AG04450 (cell line): ENCODE measurements at places on chromosomes 2 and 18.

DNA sequence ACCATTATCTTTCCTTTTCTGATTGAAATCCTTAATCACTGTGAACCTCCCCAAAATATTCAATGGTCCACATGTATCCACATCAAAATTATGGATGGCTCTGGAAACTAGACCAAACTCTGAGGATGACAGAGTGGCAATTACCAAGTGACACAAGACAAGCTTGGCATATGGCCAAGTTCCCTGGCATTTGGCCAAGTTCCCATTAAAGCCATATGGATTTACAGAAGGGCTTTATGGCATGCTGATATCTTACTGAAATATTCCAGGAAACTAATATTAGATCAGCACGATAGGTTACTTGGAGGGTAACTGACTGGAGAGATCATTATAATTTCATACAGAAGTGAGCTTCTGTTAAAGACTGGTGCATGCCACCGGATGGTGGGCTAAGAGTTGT is 21.9 kb upstream of the CERS6 start:
- DNase-seq: no peak

DNA sequence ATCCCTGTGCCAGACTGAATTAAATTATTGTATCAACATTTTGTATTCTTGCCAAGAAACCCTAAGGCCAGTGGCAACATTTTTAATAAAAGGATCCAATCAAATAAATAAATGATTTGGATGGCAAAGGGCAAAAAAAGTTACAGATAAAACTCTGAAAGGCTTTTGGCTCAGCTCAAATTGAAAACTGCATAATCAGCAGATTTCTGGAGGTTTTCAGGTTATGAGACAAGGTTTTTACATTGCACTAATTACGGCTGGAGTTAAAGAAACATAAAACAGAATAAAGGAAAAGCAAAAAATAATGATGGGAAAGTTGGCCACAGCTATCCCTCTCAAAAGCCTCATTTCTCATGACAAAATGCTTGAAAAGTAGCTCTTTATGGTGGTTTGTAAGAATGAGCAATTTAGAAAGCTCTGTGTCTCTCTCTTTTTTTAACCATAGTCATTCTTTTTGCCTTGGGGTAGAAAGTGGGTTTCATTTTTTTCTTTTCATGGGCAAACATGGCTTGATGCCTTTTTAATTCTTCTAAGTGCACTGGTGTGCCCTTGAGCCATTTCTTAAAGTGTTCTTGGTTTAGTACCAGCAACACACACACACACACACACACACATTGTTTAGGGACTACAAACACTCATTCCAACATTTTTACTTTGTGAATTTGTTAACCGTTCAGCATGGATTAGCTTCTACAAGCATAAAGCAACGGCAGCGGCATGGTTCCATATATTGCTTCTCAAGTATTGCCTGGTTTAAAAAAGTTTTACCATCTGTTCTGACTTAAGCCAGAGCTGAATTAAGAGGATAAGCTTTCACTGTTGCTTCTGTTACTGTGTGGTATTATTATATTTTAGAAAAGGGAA is 747.1 kb upstream of the FSHR start:
- DNase-seq: no peak

DNA sequence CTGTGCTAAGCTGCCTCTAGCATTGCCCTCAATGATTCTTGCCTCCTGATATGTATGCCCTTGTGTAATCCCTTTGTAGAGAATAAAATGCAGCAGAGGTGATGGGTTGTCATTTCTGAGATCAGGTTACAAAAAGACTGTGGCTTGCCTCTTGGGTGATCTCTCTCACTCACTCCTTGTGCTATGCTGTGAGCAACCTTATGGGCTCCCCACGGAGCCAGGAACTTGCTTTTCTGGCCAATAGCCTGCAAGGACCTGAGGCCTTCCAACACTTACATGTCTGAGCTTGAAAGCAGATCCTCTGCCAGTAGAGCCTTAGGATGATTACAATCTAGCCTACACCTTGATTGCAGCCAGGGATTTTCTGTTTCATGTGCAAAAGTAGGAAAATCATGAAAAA is 123.1 kb upstream of the XIRP2 start:
- no peak for DNase-seq

DNA sequence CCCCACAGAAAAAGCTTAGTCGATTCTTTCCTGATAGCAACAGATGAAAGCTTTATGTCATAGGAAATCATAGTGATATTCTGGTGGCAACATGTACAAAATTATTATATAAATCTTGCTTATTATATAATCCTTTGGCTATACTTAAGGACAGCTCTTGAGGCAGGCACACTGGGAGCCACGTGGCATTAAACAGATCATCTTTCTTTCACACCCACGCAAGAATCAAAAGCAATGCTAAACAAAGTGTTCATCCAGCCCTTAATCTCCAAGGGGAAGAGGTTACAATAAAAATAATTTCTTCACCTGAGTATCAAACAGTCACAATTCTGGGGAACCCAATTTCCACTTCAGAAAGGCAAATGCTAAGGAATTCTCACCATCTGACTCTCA is 57.8 kb downstream of the CYB5A start:
- DNase-seq: no peak

DNA sequence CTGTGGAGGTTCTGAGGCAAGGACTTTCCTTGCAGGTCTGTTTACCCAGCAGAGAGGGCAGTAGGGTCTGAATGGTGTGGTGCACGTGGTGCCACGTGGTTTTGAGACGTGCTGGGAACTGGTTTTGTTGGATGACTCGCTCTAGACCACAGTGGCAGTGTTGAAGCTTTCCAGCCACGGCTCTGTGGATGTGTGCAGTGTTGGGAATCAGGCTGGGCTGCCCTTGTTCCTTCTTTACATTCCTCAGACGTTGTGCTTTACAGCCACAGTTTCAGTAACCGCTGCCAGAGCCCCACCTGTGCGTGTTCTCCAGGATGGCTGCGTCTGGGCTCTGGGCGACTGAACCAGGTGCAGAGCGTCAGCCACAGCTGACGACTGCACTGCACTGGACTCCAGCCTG is 8.2 kb downstream of the CTDP1 start:
- no peak for DNase-seq
